ENCODE measurements at places on chromosomes 4 and X.

GRCh38 chr4:97868097-97868496 is 275.2 kb downstream of the STPG2 start:
- DNase-seq: no peak

DNA sequence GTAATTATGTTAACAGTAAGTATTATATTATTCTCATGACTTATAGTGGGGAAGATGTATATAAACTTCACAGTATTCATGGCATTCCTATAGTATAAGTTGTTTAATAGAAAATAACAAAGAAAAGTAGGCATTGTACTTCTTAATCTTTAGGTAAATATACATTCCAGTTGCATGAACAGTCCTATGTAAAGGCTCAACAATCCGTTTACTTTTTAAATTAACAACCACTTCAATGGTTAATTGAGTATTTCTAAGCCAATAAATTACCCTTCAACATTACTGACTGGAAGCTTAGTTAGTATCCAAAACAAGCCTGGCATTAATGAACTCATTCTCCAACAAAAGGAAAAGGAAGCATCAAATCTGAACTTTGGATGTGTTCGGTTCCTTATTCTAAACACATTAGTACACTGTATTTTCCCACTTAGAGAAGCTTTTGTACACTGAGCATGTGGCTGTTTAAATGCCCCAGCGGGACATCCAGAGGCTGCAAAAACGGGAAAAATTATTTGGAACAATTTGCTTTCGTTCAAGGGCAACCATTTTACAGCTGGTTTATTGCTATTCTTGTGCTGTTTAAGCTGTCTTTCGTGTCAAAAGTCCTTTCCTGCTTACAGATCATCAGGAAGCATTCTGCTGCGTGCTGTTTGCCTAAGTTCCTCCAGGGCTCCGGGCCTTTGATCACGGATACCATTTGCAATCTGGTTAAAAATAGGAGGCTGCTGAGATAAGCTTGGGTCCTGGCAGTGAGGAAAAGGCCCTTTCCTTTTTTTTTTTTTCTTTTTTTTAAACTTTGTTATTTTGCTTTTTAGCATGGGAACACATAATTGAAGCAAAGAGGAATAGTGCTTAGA is 460.3 kb downstream of the SPRY1 start:
- no peak for DNase-seq

DNA sequence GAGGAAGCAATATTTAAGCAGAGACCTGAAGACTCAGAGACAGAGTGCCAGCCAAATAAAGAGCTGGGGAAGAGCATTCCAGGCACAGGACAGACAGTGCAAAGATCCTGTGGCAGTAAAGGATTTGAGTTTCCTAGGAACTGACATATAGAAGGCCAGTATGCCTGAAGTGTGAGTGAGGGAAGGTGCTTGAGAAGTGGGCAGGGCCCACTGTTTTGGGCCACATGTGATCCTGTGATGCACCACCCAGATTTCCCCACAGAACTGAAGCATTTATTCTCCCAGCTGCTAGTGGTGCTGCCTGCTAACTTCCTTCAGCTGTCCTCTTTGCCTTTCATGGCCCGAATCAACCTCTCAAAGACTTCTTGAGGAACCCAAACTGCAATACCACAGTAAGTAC is 23.9 kb upstream of the ASB5 start:
- DNase-seq: no peak

- no peak for DNase-seq
Measured at GRCh38 chr4:98352396-98352795, 91.2 kb downstream of the RAP1GDS1 start.

DNA sequence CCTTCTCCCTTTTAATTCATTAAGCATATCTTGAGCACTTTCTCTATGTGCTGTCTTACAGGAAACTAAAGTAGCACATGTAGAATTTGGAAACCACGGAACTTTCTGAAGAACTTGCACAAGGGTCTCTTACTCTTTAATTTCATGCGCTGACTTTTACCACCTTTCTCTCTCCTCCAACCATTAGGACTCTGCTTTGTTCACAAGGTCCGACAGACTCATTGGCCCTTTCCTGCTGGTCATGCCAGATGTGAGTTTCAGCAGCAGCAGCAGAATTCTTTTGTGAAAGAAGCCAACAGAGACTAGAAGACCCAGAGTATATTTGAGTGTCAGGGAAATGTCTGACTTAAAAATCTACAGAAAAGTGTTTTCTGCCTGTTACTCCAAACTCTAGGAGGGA is 207.1 kb downstream of the GUCY2F start:
- DNase-seq: no peak

- DNase-seq: no peak
Measured at GRCh38 chrX:11188664-11189063, 77.5 kb downstream of the HCCS start.

- peak; percentile 12 for DNase-seq
Measured at GRCh38 chr4:56817840-56818491, 3.5 kb downstream of the SPINK2 start.

- DNase-seq: no peak
Measured at GRCh38 chr4:184344435-184344834, 126.8 kb upstream of the ENPP6 start.

DNA sequence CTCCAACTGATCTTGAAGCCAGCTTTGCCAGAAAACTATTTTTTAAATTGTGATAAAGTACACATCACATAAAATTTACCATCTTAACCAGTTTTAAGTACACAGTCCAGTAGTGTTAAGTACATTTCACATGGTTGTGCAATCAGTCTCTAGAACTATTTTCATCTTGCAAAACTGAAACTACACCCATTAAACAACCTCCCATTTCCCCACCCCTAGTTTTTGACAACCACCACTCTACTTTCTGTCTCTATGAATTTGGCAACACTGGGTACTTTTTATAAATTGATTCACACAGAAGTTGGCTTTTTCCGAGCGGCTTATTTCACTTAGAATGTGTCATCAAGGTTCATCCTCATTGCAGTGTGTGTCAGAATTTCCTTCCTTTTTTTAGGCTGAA is 31.0 kb downstream of the TRPC5 start:
- DNase-seq: no peak

DNA sequence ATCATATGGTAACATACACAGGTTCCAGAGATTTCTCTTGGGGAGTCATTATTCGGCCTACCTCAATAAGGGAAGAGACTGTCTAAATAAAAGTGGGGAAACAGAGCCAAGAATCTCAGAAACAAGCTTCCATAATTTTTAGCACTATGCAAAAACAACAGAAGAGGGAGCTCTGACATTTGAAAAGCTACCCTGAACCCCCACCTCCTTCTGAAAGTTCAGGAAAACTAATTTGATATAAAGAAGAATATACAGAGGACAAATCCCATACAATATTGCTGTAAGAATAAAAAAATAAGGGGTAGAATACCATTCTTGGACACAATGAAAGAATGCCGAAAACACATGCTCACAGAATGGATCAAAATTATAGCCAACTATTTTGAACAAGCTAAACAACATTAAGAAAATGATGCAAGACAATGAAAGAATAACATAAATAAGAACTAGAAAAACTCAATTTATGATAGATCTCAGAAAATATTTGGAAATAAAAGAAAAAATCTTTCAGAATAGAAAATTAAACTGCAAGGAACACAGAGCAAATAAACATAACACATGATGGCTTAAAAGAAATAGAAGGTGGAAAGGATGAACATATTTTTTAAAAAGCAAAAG is 14.4 kb upstream of the ZNF41 start:
- no peak for DNase-seq

DNA sequence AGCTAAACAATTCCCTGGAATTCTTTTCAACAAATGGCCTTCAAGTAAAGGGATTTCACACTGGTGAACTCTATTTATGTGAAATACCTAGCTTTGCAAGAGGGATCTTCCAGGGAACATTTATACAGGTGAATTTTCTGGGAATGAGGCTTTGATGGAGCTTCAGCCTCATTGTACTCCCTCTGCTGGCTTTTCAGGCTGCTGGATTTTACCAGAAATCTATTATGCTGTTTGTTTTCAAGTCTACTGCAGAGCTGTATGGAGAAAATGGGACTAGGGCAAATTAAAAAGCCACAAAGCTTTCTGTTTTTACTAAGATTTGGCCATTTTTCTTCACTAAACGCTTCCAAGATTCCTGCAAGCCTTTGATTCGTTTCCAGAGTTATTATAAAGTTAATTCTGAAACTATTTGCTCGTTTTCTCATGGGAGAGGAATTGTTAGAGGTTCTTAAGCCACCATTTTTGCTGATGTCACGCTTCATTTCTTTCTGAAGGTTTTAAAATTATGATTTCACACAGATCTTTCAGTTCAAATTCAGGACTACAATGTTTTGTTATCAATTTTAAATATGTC is 31.6 kb downstream of the KDM6A start:
- no peak for DNase-seq

- no peak for DNase-seq
Measured at GRCh38 chr4:94419956-94420355, 31.8 kb upstream of the PDLIM5 start.

- no peak for DNase-seq
Measured at GRCh38 chrX:108267557-108267956, 170.7 kb downstream of the COL4A6 start.

Measured in stimulated activated CD4-positive, alpha-beta T cell treated with anti-CD3 and anti-CD28 coated beads, Interleukin-1b, Interleukin-23, amount 100 ng/mL, for 4 hours (primary cell).